ENCODE measurements at places on chromosomes 12 and 14.

DNA sequence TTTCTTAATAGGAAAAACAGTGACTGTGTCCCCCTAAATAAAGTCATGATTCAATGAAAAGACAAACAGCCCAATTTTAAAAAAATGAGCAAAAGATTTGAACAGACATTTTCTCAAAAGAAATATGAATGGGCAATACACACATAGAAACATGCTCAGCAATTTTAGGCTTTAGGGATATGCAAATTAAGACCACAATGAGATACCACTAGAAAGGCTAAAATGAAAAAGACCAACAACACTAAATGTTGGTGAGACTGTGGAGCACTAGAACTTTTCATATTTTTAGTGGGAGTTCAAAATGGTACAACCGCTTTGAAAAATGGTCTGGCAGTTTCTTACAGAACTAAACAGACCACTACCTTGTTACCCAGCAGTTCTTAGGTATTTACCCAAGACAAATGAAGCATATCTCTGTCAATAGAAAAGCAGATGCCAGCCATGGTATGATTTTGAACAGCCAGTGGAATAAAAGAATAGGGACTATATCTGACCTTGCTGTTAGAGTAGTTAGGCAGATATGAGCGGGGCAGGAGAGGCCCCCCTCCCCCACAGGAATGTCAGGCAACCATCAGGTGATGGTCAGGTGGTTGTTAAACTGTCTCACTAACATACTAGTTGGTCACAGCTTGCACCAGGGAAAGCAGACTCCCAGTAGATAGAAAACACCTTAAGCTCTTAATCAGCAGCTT lies 108.8 kb downstream of the PRKCH start:
- DNase-seq: no peak

- no peak for DNase-seq
These were observed 652 bp downstream of the RFLNA start for GRCh38 chr12:124295431-124296058.

GRCh38 chr14:62443796-62444195 lies 601.5 kb downstream of the KCNH5 start:
- DNase-seq: no peak

DNA sequence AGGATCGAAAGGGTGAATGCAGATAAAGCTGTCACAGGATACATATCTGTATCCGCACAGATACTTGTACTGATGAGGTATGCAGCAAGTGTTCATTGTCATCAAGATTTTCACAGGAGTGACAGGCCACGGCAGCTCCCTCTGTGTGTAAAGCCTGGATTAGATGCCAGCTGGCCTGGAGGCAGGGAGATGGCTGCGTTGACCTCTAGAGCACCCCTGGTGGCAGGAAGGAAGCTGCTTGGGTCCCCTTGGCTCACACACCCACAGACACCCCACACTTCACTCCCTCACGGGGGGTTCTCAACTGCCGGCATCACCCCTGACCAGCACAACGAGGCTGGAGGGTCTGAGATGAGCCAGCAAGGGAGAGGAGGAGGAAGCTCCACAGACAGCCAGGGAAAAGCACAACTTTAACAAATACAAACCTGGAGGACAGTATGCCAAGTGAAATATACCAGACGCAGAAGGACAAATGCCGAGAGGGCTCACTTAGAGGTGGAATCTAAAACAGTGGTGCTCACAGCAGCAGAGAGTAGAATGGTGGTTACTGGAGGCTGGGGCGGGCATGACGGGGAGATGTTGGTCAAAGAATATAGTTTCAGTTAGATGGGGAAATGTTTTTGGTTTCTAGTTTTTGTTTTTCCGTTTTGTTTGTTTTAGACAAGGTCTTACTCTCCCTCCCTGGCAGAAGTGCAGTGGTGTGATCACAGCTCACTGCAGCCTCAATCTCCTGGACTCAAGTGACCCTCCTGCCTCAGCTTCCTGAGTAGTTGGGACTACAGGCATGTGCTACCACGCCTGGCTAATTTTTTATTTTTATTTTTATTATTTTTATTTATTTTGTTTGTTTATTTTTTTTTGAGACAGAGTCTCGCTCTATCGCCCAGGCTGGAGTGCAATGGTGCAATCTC lies 45.7 kb downstream of the TEAD4 start:
- DNase-seq: no peak

DNA sequence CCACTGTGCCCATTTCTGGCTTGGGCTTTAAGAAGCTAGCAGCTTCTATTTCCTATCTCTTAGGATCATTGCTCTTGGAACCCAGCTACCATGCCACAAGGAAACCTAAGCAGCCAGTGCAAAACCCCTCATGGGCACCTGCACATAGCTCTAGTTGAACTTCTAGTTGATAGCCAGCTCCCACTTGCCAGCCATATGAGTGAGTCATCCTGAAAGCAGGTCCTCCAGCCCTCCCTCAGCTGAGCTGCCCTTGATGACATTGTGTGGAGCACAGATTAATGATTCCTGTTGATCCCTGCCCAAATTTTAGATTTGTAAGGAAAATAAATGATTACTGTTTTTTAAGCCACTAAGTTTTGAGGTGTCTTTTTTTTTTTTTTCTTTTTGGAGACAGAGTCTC lies 234.2 kb upstream of the FBXO33 start:
- DNase-seq: no peak

GRCh38 chr12:6163416-6164060 lies 36.7 kb upstream of the CD9 start:
- DNase-seq: no peak

GRCh38 chr12:131615326-131616042 lies 95.4 kb upstream of the SFSWAP start:
- DNase-seq: no peak

GRCh38 chr12:105677672-105678071 lies 347.2 kb downstream of the C12orf75 start:
- DNase-seq: no peak

GRCh38 chr14:104363891-104364760 lies 215.4 kb upstream of the C14orf180 start:
- DNase-seq: no peak

- no peak for DNase-seq
These were observed 390.0 kb downstream of the EGLN3 start for GRCh38 chr14:33560718-33561431.

GRCh38 chr14:88075269-88075981 lies 70.5 kb downstream of the GPR65 start:
- no peak for DNase-seq

DNA sequence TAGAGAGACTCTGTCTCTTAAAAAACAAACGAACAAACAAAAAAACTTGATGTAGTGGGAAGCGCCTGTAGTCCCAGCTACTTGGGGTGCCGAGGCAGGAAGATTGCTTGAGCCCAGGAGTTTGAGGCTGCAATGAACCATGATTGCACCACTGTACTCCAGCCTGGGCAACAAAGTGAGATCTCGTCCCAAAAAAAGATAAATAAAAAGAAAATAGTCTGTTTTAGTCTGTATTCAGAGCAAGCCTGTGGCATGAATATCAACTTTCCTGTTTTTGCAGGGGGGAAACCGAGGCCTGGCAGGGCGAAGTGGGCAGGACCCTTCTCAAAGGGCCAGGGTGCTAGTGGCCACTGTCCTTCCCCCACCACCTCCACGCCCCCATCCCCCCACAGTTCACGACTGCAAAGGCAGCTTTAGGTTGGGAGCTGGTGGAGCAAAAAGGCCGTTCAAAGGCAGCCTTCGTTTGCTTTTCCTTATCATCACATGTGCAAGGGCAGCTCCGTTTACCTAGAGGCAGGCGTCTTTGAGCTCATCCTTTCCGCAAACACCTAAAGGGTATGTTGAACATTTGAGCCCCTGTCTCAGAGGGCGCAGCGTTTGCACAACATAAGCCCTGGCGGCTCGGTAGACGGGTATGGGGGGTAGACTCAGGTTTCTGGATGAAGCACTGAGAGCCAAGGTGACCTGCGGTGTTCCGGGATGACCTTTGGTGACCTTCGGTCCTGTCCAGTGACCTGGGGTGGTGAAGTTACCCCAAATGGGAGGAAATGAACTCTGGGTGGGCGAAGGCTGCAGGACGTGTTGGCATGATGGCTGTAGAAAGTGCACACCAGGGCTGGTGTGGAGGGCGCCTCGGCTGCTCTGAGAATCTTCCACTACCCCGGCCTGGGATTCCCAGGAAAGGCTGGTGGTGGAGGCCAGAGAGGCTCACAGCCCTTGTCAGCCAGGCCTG lies 8.7 kb upstream of the MEG3 start:
- DNase-seq: no peak

DNA sequence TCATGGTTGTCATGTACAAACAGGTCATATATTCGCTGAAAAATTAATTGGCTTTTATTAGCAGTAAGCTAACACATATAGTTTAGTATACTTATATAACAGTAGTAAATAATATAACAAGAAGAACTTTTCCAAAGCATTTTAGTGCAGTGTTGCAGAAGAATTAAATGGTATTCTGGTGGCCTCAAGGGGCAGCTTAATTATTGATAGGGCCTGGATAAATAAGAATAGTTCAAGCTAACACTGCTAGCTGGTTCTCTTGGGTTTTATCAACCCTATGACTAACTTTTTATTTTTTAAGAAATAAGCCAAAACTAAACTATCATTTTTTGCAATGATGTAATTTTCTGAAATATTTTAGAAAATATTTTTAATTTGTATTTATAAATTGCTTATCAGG lies 152.1 kb downstream of the SRGAP1 start:
- no peak for DNase-seq

- no peak for DNase-seq
These were observed 183.6 kb downstream of the MED13L start for GRCh38 chr12:116093915-116094314.

DNA sequence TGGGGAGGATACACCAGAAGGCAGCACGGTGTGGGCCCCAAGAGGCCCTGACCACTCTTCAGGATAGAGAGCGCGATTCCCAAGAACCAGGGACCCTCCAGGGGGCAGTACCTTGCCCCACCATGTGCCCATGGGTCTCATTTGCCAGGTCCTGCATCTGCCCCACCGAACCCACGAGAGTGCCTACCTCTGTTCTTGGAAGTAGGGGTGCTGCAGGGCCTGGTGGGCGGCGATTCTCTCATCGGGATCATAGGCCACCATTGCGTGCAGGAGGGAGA lies 72.7 kb downstream of the MOK start:
- DNase-seq: no peak

DNA sequence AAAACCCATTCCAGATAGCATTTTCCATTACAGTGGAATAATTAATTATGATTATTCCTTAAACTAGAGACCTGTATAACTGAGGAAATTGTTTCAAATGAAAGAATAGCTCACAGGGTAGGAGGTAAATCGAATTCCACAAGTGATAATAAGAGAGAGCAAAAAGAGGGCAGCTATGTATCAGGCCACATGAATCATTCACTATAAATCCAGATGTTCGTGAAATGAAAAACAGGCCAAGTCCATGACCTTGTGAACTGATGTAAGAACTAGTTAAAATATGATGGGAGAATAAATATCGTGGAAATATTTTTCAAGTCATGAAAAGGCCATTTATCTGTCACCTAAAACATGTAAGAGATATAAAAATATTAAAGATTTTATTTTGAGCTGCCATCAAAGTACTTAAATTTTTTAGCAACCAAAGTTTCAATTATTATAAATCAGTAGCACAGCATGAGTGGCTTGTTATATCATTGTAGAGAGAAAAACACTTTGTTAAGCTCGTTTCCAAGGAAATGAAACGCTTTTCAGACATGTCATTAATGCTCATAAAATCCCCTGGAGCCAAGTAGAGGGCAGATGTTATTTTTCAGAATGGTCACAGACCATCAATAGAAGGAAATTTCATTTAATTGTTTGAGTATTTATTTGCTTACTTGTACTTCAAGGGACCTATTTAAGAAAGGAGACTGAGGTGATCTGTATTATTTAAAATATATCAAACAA lies 120.6 kb upstream of the CDKN3 start:
- DNase-seq: peak; percentile 33

GRCh38 chr12:112198120-112198733 lies 72.9 kb downstream of the TRAFD1 start:
- DNase-seq: peak; percentile 64

DNA sequence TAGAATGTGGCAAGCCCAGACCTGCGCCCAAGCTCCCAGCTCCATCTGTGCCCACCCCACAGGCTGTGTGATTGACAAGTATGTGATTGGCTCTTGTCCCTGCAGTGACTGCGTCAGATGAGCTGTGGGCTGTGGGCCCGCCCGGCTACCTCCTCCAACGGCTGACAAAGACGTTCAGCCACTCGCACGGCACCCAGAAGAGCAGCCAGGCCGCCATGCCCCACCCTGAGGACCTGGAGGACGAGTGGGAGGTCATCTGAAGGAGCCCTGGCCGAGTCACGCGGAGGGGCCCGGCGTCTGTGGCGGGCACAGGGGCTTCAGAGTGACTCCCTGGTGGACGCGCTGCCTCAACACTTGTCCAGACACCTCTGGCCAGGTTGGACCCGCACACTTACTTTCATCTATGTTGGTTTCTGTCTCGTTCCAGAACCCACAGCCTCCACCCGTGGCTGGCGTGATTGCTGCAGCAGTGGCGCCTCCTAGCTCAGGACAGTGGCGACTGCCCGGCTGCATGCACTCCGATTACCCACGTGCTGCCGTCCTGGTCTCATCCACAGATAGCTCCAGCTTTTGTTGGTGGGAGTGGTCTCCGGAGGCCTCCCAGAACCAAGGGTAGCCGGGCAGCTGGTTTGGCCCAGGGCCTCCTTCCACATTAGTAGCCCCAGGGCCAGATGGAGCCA lies 11.4 kb downstream of the ANKRD9 start:
- no peak for DNase-seq

DNA sequence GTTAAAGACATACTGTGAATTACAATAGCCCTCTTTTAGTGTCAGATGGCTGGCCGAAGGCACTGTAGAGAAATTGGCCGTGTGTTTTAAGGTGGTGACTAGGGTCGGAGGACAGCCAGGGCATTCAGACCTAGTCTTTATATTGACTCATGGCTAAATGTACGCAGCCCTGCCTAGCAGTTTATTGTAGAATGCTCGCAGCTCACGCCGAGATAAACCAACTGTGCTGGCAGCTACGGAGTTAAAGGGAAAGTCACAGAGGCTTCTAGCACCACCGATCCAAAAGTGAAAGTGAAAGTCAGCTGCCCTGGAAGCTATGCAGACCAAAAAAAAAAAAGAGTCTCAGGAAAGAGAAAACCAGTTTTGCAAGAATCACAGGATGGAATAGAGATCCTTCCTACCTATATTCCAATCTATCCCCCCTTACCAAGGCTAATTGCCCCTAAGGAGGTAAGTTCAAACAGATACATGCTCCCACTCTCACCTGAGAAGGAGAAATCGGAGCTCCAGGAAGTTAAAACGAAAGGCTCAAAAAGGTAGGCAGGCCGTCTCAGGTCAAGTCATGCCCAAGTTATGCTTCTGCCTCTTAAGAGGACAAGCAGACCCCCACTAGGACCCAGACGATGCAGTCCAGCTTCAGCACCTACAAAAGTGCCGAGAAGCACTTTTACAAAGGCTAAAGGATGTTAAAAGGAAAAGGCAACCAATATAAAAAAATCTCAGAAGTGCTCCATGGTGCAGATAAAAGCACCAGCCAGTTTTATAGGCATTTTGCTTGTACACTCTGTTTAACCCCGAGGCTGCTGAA lies 24.8 kb downstream of the KLRK1 start:
- peak; percentile 77 for DNase-seq

GRCh38 chr12:6340745-6341416 lies 995 bp downstream of the TNFRSF1A start:
- no peak for DNase-seq

GRCh38 chr14:50607761-50608160 lies 47.8 kb downstream of the ATL1 start:
- no peak for DNase-seq

Measured in NCI-H2081 (cell line).